ENCODE measurements at places on chromosomes 2 and 18. TPM values are rescaled to one million over a fixed set of nuclear protein-coding genes. Genes with fewer than 3 reads are reported as not detected.

GREB1L gene
- 1.5 TPM for total RNA-seq

PRKAG3 gene
- not detected for total RNA-seq

CFAP221 gene
- 1.8 TPM for total RNA-seq

MC5R gene
- total RNA-seq, result not detected

ALPG gene
- not detected for total RNA-seq

DIS3L2 gene
- total RNA-seq, result 25.2 TPM

CDH19 gene
- not detected for total RNA-seq

MBD5 gene
- total RNA-seq, result 14.5 TPM

NYAP2 gene
- not detected for total RNA-seq

CYP27A1 gene
- total RNA-seq, result 32.0 TPM
